ENCODE measurements at places on chromosomes 11 and 22.

DNA sequence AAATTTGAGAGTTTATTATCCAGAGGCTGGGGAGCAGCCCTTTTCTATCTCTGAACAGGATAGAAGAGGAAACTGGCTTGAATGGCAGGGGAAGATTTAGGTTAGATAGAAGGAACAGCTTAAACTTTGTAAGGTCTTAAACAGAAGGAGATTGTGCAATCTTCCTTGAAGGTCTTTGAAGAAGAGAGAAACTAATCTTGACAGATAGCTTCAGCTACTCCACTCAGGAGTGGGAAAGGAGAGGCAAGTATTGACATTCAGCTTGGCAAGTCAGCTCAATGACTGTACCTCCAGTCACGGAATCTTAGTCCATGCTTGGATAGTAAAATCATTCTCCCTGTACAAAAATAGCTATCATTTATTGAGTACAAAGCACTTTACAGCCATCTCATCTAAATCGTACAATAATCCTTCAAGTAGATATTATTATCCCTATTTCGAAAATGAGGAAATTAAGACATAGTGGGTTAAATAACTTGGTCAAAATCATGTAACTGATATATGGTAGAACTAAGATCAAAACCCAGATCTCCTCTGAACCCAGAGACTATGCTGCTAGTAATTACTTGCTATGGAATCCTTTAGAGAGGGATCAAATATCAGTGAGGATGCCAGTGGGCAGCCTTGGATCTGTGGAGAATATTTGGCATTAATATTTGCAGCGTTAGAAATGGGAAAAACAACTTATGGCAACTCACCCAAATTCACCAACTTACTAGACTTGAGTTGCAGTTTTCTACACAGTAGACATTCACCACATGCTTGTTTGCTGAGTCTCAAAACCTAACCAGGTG, 14.6 kb downstream of the C11orf97 start:
- DNase-seq = no peak

GRCh38 chr11:134562196-134562595, 150.2 kb upstream of the B3GAT1 start:
- DNase-seq = no peak

DNA sequence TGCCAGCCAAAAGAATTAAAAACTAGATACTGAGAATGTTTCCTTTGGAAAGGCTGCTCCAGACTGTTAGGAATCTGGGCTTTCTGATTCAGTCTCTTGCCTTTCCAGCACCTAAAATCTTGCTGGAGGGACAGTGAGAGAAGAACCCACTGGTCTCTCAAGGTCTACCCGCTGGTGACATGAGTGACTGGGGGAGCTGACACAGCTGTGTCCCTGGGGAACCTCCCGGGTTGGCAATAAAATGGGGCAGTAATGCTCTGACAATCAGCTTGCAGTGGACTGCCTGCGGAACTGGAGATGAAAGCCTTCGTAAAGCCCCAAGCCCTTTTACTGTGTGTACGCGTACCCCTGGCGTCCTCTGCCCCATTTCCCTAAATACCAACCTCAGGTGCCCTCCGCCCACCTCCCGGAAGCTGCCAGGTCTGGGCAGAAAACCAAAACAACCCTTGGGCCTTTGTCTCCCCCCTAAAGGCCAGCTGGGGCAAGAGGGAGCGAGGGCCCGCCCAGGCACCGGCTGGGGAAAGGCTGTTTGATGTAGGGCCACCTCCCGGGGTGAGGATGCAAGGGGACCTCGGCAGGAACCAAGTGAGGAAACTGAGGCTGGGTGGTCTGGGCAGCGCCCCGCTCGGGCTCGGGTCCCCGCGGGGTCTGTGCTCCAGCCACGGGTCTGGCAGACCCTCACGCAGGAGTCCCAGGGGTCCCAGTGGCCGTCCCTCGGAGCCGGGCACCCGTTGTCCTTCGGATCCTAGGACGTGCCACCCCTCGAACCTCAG, 741 bp downstream of the CARS1 start:
- no peak for DNase-seq

- DNase-seq = no peak
Observed at GRCh38 chr11:134975866-134976376, 563.9 kb upstream of the B3GAT1 start.

DNA sequence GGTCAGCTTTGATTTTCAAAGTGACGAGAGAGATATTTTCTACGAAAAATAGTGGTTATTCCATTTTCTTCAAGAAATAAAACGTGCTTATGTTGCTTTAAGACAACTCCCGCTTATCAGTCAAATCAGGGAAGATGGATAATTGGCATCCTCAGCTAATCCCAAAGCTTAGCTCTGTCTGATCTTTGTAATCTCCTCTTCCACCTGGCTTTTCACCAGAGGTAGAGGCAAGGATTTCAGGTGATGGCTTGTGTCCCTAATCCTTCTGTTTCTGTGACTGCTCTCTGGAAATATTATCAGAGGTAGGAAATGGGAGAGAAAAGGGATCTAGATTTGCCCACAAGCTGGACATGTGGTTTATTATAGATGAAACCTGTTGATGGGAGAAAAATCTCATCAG, 78.9 kb downstream of the DBX1 start:
- no peak for DNase-seq

- DNase-seq = no peak
Observed at GRCh38 chr11:135027461-135027860, 615.4 kb upstream of the B3GAT1 start.

DNA sequence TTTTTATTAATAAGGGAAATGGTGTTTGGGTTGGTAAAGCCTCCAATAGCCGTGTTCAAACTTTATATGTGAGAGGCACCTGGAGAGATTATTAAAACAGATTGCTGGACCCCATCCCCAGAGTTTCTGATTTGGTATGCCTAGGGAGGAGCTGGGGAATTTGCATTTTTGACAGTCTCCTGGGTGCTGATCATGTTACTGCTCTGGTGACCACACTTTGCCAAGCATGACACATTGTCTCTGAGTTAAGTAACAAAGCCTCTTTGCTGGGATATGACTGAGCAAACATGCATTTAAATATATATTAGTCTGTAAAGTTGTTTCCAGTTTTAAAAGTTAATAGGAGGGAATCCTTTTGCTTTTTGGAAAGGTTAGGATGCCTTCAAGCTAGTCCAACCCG, 140.4 kb downstream of the NAV2 start:
- DNase-seq = no peak

DNA sequence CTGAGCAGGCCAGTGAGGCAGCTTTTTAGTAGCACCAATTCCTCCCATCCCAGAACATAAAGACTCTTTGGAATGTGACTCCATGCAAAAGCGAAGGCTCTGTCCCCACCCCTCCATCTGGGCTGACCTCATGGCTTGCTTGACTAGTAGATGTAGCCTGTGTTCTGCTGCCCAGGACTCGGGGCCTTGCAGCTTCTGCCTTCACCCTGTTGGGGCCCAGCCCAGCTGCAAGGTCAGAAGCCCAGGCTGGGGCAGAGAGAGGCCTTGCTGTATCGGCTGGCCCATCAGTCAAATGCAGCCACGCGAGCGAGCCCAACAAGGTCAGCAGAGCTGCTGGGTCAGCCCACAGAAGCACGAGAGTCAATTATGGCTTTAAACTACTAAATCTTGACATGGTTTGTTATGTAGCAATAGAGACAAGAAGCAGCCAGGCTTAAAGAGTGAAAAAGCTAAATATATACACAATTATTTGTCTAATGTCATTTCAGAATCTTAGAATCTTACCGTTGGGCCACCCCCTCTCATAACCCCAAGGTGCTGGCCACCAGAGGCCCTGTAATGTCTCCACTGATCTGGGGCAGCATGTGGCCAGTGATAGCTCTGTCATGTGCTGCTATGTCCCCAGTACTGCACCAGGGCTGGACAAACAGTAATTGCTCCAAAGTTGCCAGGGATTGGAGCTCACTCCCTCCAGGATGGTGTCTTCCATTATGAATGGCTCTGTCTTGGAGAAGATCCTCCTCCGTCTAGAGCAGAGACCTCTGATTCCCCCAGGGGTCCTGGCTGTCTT, 10.4 kb upstream of the WNT11 start:
- DNase-seq = no peak

- DNase-seq = peak; percentile 62
Observed at GRCh38 chr22:19629720-19630419, 84.4 kb upstream of the SEPTIN5 start.

DNA sequence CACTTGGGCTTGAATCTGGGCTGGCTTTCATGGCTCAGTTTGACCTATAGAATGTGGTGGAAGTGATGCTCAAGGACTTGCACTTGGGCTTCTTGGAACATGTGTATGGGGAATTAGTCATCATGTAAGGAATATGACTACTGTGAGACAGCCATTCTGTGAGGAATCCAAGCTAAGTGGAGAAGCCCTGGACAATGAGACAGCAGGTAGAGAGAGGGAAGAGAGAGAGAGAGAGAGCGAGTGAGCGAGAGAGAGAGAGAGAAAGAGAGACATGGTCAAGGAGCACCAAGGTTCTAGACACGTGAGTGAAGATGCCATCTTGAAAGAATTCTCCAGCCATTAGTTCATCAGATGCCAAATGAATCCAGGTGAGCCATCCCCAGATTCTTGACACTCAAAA, 261.6 kb upstream of the SORL1-AS1 start:
- DNase-seq = no peak

- no peak for DNase-seq
Observed at GRCh38 chr11:73296501-73297230, 11.4 kb upstream of the ARHGEF17 start.
